ENCODE measurements at places on chromosomes 7 and 10. TPM values are rescaled to one million over a fixed set of nuclear protein-coding genes. Genes with fewer than 3 reads are reported as not detected.

DNA sequence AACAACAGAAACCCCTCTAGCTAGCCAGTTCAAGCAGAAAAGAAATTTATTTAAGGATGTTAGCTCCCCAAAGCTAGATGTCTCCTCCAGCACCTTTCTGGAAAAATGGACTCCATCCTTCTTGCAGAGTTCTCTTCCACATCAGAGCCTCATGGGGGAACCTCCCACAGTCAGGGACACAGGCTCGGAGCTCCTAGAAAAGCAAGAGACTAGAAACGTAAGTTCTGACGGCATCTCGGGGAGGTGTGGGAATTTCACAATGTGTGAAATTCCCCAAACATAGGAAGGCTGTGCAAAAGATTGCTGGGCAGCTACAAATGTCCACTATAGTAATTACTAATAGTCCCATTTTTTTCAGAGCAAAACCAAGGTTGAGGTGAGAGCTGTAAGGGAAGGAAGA is 184.8 kb downstream of the EVX1 start:
- DNase-seq = no peak
- no peak overlapping the region for H3K4me3 ChIP-seq
- no peaks in the 10 kb centered on the region for H3K36me3 ChIP-seq
- peaks cover 10% of the 10 kb centered on the region for H3K4me1 ChIP-seq

The LGI1 gene
- total RNA-seq = 2.2 TPM

DNA sequence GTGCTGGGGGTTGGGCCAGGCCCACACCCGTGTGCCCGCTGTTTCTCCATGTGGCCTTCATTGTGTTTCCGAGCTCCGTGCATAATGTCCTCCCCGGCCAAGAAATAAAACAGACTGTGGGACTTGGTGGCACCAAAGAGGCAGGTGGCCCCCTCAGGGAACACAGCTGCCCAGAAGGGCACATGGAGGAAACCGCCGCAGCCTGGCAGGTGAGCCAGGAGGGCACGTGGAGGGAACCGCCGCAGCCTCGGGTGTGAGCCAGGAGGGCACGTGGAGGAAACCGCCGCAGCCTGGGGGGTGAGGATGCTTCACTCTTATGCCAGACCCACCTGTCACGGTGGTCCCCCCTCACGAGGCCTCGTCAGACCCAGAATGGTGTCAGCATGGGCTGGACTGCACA is 288.7 kb downstream of the WDR37 start:
- peaks cover 9% of the 10 kb centered on the region for H3K4me1 ChIP-seq
- DNase-seq = no peak
- H3K27me3 ChIP-seq = peaks cover 9% of the 10 kb centered on the region
- no peak overlapping the region for H3K4me3 ChIP-seq
- no peak overlapping the region for H3K27ac ChIP-seq
- H3K36me3 ChIP-seq = no peaks in the 10 kb centered on the region

GRCh38 chr10:15141136-15142054 is 27.1 kb downstream of the NMT2 start:
- no peak for DNase-seq
- peaks cover 12% of the 10 kb centered on the region for H3K4me1 ChIP-seq
- H3K27me3 ChIP-seq = no peaks in the 10 kb centered on the region
- H3K27ac ChIP-seq = no peak overlapping the region
- peaks cover 11% of the 10 kb centered on the region for H3K36me3 ChIP-seq

GRCh38 chr10:75049316-75050148 is 61.9 kb upstream of the SAMD8 start:
- no peak overlapping the region for H3K27ac ChIP-seq
- peaks cover 21% of the 10 kb centered on the region for H3K4me1 ChIP-seq
- DNase-seq = no peak
- H3K4me3 ChIP-seq = no peak overlapping the region
- no peaks in the 10 kb centered on the region for H3K36me3 ChIP-seq

- no peak for DNase-seq
- no peak overlapping the region for H3K4me3 ChIP-seq
- H3K36me3 ChIP-seq = no peaks in the 10 kb centered on the region
- no peak overlapping the region for H3K27ac ChIP-seq
- no peaks in the 10 kb centered on the region for H3K4me1 ChIP-seq
- H3K27me3 ChIP-seq = no peaks in the 10 kb centered on the region
Observed at GRCh38 chr10:51716981-51717380, 17.6 kb upstream of the CSTF2T start.
